ENCODE measurements at places on chromosomes 1 and 21.

DNA sequence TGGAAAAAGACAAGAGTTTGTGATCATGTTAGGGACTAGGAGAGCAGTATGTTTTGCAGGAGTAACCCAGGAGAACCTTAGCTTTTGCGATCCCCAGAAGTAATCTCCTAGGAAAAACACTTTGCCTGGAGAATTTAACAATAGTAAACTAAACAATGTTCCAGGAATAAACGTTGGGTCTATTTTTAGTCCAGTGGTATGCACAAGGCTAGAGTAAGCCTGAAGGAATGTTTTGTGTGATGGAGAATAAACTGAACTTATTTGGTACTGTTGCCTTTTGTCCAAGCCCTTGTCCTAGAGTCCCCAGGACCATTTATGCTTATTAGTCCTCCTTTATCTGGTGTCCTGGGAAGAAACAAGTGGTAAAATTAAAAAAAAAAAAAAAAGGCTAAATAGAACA is 28.7 kb upstream of the RGS5 start:
- no peak for DNase-seq

GRCh38 chr1:77228836-77229235 is 9.6 kb upstream of the PIGK start:
- DNase-seq: no peak

DNA sequence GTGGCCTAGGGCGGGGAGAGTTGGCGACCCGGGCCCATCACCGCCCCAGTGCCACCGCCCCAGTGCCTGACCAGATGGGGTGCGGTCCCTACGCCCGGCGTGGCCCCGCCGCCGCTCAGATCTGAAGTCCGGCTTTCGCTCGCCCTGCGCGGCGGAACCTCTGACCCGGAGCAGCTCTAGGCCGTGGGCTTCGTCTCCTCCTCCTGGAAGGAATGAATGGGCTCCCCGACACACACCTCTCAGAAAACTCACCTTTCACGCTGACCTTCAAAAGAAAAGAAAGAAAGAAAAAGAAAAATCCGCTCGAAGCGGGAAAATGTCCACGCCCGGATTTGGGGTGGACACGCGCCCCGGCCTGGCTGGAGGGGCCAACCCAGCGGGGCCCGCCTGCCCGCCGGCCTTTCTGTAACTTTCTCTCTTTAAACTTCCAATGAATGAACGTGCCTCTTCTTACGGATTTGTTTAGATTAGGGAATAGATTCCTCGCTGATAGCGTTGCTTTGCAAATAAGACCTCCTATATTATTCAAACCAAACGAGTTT is 5.4 kb upstream of the SIM2 start:
- no peak for DNase-seq

GRCh38 chr1:27383039-27383605 is at the start of gene CD164L2:
TSS of gene CD164L2 (minus strand) at chr1:27383333. CDS start at chr1:27383239, 94 bp downstream.
- no peak for DNase-seq

DNA sequence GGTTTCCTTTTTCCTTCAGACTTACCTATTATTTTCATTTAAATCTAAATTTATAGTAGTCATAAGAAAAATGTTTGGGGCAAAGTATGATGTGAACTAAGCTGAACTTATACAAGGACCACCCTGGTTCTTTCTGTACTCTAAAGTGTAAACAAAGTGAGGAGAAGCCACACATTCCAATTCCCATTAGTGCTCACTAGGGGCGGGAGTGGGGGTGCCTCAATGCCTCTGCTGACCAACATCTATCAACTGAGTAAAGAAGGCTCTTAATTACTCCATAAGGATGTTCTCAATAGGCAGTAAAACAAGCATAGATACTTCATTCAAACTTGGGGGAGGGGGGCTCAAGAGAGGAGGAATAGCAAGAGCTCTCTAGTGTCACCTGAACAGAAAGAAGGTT is 151.7 kb downstream of the CDC42BPA start:
- DNase-seq: no peak

DNA sequence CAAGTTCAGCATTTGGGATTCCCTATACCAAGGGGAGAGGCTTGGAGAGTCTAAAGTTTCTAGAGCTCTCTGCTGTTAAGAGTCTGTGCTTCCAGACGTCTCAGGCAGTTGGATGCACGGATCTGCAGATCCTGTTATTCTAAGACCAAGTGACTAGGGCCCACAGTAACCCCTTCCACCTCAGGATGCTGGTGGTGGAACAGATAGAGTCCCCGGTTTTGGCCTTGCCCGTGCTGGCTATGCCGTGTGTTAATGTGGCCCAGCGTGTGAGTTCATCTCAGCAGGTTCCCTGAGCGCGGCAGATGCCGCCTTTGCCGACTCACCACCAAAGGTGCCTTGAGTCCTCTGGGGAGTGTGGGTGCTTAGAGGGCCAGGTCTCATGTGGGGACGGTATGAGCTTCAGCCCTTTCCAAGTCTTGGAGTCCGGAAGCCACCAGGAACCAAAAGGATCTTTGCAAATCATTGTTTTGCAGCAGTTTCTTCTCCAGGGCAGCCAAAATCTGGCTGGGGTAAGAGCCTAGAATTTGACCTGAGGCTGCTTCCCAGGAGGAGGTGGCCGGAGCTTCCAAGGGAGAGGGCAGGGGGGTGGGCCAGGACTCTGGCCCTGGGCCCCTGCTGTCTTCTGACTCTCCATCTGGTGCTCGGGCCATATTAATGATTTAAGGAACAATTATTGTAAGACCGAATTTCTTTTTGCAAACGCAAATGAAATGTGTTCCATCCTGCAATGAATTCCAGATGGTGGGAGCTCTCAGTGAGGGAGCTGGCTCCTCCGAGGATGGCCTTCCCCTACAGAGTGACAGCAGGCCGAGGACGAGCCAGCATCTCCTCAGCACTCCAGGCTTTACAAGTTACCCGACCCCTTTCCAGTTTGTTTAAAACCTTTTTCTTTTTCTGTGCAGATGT is 205.7 kb downstream of the FOXD2 start:
- no peak for DNase-seq

DNA sequence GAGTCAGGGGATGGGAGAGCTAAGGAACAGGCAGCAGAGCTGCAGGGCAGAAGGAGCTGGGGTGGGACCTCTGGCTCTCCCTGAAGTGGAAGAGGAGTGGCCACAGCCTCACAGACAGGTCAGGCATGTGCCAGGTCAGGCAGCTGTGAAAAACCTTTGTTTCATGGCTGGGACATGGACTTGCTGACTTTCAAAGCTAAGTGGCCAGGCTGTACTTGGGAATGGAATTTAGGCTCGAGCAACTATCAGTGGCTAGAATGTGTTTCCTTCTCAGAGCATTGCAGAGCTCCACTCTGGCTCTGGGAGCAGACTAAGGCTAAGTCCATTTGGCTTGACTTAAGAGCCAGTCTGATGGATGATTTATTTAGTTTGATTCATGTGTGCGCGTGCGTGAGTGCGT is 385.1 kb downstream of the LMX1A start:
- no peak for DNase-seq

DNA sequence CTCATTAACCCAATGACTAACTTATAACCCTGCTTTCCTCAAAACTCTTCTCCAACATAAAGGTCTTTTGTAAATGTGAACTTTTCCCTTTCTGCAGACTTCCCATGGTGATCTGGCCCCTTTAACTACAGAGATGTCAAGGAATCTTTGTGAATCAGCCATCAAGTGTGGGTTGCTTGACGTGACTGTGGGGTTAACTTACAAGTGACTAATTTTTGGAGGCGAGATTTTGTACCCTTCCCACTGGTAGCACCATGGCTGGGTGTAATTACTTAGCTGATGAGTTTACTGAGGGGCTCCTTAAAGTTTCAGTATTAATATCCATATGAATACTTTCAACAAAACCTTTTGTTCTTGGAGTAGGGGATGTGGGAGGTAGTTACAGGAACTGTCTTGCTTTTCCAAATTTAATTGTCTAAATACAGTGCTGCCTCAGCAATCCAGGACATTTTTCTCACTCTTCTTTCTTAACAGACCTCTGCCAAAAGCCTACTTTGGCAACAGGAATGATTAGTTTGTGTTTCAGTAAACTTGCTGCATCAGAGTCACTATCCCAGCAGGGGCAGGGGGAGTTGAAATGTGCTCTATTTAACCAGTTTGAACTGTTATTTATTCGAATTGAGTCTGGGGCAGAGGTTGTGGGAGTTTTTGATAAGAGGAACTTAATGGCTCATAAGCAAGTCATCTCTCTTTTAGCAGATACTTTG is 217.3 kb upstream of the FGGY start:
- DNase-seq: no peak

GRCh38 chr1:174397261-174397660 is 50.5 kb upstream of the GPR52 start:
- DNase-seq: no peak

GRCh38 chr1:94096797-94097549 is 24.0 kb downstream of the ABCA4 start:
- DNase-seq: no peak
